Stimulated activated naive CD8-positive, alpha-beta T cell treated with anti-CD3 and anti-CD28 coated beads, Interleukin-15, amount 100 ng/mL, for 72 hours (primary cell): ENCODE measurements at places on chromosomes 13 and 19.
A peak's percentile ranks its signal among the peaks of the same experiment; 100 is the strongest.

DNA sequence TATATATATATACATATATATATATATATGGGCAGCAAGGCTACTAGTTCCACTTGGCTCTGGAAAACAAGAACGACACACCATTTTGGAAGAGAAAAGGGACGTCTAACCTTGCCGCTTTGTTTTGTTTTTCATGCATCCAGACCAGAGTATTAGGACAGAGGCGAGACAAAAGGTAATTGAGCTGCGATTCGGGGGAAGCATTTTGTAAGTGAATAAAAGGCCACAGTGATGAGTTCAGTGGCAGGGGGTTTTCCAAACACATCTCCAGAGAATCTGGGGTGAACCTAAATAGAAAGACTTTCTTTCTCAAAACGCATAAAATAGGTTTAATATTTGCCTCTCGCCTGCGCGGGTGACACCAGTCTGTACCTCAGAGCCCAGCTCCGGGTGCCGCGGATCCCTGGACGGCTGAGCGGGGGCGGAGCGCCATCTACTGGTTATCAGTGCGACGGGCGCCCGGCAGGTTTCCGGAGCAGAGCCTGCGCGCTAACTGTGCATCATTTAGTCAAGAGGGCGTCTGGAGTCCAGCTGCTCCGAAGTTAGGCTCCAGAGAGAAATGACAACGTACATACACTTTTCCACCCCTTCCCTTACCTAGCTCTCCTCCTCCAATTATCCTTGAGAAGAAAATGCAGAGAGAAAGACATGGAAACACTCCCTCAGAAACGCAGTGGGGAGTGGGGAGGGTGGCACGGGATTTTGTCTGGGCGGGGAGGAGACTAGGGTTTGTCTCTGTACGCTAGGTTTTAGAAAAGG is 262.3 kb downstream of the TBC1D4 start:
- peak; percentile 85 for DNase-seq

GRCh38 chr19:19628501-19629134 is 598 bp upstream of the LPAR2 start:
- peak; percentile 86 for DNase-seq

- DNase-seq: no peak
These were observed 121.9 kb upstream of the TSC22D1 start for GRCh38 chr13:44698066-44698465.

- no peak for DNase-seq
These were observed 598.6 kb upstream of the PCDH20 start for GRCh38 chr13:62014299-62014698.

- peak; percentile 35 for DNase-seq
These were observed 207.4 kb upstream of the RFC3 start for GRCh38 chr13:33610438-33611120.

DNA sequence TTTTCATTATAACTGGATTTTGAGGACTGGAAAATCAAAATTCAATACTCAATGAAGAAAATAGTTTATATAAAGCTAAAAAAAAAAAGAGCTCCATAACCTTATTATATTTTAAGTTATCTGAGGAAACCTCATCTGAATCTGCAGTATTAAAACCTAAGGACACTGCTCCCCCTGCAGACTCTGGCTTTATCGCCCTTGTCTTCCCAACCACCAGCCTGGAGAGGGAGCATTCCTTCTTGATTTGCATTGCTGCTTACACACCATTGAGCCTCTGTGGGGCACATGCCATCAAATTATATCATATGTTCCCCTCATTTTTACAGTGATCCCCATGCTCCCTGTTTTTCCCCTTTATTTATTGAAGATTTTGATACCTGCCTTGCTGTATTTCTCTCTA is 871.4 kb upstream of the GPC6 start:
- DNase-seq: no peak

DNA sequence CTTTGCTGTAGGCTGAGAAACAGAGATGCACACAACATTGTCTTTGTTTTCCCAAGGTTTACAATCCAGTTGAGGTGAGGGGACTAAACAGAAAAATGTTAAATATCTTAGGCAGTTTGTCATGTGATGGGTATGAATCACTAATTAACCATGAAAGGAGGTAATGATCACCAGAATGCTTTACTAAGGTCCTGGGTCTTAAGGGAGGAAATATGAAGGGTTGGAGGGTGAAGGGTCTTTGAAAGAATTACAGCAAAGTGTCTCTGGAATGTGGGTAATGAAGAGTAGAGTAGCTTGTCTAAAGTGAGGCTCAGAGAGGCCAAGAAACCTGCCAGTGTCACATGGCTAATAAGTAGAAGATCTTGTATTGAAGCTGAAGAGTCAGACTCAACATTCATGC is 19.0 kb downstream of the BIVM start:
- DNase-seq: no peak

GRCh38 chr19:2648528-2648937 is 54.0 kb downstream of the GNG7 start:
- DNase-seq: peak; percentile 68

- DNase-seq: no peak
These were observed 6.6 kb downstream of the THOP1 start for GRCh38 chr19:2791876-2792275.

DNA sequence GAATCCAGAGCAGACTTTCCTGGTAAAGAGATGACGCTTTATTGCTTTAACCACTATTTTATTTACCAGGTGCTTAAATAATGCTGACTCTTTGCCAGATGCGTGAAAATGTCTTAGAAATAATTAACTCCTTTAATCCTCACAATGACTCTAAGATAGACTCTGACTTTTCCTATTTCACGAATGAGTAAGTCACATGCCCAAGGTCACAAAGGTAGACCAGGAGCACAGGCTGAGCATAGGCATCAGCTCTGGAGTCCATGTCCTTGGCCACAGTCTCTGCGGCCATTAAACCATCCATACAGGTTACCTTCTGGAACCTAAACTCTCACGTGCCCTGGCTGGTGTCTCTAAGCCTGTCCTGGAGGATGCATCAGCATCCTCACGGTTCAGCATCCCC is 87.3 kb downstream of the ERCC5 start:
- no peak for DNase-seq

- DNase-seq: no peak
These were observed 18.1 kb upstream of the EID2 start for GRCh38 chr19:39557811-39558623.

DNA sequence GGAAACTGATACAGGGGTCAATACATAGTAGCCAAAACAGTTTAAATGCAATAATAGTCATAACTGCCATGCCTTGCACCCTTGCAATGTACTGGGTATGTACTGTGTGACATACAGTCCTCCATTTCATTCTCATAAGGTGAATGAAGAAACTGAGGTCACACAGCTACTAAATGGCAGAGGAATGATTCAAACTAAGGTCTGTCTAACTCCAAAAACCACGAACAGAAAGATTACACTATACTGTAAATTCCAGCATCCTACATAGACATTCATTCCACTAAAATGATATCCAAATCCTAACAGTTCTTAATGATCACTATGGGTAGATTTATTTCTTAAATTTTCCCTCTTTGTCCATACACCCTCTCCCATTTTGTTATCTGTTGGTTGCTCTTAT is 238.1 kb upstream of the SERP2 start:
- DNase-seq: no peak

DNA sequence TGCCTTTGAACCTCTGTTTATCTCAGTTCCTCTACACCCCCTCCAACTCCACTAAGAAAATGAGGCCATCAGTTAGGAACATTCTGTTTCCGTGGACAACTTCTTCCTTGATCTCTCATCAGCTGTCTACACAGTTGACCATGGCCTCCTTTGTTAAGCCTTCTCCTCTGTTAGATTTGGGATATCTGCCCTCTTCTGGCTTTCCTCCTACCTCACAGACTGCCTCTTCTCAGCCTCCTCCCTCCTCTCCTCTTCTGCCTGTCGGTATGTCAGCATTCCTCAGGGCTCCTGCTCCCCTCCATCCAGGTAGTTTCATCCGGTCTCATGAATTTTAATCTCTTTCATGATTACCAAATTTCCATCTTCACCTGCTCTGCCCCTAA is 454.9 kb downstream of the FOXO1 start:
- no peak for DNase-seq

DNA sequence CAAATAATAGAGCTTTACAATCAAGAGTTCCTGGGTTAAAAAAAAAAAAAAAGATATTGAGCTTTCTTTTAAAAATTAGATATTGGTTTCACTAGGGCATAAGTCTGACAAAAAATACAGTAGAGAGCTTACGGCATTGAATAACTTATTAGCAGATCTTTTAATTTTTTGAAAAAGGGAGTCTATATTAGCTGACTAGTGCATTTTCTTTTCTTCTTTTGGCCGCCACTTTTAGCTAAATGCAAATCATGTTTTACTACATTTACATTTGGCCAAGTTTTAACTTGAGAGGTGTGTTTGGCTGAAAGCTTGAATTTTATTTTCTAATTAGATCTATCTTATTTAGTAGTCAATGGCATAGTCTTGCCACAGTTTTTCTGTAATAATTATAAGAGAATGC is 43.4 kb downstream of the SPRY2 start:
- DNase-seq: no peak

DNA sequence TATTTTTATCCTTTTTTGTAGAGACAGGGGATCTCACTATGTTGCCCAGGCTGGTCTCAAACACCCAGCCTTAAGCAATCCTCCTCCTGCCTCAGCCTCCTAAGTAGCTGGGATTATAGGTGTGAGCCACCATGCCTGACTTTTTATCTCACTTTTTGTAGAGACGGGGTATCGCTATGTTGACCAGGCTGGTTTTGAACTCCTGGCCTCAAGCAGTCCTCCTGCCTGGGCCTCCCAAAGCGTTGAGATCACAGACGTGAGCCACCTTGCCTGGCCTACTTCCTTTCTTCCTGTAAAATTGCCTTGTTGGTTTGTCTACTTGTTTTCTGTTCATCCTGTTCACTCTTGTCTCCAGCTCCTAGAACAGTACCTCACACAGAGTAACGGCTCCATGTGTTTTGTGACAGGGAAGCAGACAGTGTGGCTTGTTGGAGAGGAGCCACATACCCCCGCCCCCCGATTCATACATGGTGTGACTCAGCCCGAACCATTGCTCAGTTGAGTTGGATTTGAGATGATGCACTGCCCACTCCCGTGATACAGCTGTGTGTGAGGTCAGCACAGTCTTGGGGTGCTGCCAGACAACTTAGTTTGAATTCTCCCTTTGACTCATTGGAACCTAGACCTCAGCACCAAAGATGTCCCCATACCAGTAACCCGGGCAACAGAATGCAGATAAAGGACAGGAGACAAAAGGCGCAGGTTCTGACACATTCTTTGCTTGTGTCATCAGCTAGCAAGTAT is 34.2 kb downstream of the GPR42 start:
- DNase-seq: no peak

- no peak for DNase-seq
These were observed 17.0 kb downstream of the PDCD5 start for GRCh38 chr19:32598022-32598421.

DNA sequence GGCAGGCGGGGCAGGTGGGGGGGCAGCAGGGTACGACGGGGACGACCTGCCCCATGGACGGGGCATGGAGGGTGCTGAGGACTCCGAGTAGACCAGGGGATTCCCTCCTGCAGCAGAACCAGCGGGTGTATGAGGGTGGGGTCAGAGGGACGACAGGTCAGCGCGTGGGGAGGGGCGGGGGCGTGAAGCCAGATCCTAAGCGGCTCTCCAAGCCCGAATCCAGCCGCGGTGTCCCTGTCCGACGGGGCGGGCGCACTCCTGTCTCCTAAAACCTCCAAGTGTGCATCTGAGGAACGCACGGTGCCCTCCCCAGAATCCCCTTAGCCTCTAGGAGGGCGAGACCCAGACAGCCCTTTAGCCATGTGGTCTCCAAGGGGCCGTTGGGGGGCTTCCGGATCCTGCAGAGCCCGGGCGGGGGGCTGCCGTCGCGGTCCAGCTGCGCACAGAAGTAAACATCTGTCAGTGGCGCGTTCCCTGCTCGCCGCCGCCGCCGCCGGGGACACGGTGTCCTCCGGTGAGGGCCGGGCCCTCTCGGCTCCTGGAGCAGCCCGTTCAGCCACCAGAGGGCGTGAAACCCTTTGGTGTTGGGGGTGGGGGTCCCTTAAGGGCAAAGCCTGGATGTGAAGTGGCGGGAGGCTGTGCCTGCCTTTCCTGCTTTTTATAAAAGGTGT is 730 bp downstream of the NRTN start:
- peak; percentile 70 for DNase-seq

- DNase-seq: no peak
These were observed 269.1 kb downstream of the NDFIP2 start for GRCh38 chr13:79749984-79750551.

- no peak for DNase-seq
These were observed 132.7 kb upstream of the RNF113B start for GRCh38 chr13:98309569-98310335.

GRCh38 chr13:107376341-107377125 is 808.6 kb upstream of the ARGLU1 start:
- no peak for DNase-seq

- no peak for DNase-seq
These were observed 661 bp upstream of the MIR17HG start for GRCh38 chr13:91346850-91347201.

GRCh38 chr19:48608798-48609263 is 2.3 kb downstream of the SPACA4 start:
- peak; percentile 53 for DNase-seq

GRCh38 chr19:41699231-41699967 is 9.0 kb upstream of the CEACAM5 start:
- no peak for DNase-seq

DNA sequence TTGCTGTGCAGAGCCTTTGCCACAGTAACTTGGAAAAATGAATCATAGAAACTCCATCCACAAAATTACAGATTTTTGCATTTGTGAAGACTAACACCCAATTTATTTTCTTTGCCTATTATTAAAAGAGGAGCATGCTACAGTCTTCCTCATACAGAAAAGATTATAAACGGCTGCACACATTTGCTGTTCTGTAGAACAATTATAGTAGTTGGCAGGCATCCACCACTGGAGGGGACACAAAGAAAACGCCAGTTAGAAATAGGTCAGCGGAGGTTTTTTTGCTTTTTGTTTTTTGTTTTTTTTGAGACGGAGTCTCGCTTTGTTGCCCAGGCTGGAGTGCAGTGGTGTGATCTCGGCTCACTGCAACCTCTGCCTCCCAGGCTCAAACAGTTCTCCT is 51.6 kb downstream of the SACS start:
- DNase-seq: no peak

DNA sequence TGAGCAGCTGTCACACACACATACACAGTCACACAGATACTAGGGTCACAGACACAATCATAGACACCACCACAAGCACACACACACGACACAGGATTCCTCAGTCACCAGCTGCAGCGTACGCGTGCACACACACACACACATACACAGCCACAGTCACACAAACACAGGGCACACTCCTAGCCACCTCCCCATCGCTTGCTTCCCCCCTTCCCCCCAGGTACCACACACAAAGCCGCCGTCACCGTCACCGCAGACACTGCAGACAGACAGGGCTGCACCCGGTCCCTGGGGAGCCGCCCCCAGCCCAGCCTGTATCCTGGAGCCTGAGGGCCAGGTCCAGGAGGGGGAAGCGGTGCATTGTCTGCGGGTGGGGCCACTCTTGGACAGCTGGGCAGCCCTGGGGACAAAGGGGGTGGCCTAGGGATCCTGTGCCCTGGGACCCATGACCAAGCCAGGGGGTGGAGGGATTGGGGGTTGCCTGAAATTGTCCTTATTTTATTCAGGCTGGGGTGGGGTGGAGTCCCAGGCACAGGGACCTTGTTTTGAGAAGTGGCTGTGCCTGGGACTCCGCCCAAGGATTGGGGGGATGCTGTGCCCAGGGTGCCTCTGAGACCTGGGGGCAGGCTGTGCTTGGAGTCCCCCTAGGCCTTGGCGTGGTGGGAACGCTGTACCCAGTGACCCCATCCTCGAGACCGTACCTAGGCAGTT is 957 bp downstream of the NUMBL start:
- DNase-seq: no peak

GRCh38 chr19:995051-995827 is 5.0 kb upstream of the GRIN3B start:
- DNase-seq: no peak
